CD4-positive, alpha-beta T cell (primary cell): ENCODE measurements at places on chromosomes 5 and 9. TPM values are rescaled to one million over a fixed set of nuclear protein-coding genes. Genes with fewer than 3 reads are reported as not detected.

DNA sequence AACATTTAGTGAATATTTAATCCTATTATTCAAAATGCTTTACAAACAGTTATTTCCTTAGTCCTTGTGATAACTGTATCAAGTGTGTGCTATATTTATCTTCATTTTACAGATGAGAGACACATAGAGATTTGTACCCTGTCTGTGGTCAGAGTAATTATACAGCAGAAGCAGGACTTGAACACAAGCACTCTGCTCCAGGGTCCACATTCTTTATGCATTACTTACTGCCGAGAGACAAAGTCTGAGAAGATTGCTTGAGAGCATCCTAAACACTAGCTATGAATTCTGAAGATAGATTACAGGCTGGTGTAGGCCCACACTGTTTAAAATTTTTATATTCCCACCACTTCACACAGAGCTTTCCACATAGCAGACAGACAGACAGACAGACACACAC is 926.1 kb upstream of the DMAC1 start:
- H3K4me1 ChIP-seq = no peaks in the 10 kb centered on the region
- no peaks in the 10 kb centered on the region for H3K27me3 ChIP-seq
- DNase-seq = no peak
- no peak overlapping the region for H3K4me3 ChIP-seq
- H3K36me3 ChIP-seq = no peaks in the 10 kb centered on the region

GRCh38 chr5:95617057-95617456 is 2.8 kb upstream of the GPR150 start:
- H3K36me3 ChIP-seq = no peaks in the 10 kb centered on the region
- no peak overlapping the region for H3K27ac ChIP-seq
- no peak overlapping the region for H3K4me3 ChIP-seq
- DNase-seq = no peak
- peaks cover 26% of the 10 kb centered on the region for H3K4me1 ChIP-seq

DNA sequence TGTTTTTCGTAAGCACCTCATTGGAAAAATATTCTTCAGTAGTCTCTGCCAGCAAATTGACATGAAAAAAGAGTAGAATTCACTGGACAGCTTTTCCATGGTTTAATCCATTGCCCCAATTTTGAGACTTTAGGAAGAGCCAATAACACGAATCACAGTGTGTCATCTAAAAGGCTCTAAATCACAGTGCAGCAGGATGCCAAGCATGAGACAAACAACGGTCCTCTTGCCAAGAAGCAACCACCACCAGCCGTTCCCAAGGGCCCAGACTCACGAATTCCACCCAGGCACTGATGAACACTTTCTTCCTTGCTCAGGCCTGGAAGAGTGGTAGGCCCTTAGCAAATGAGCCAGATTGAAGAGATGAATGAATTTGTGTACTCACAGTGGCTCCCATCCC is 18.3 kb upstream of the IRX4 start:
- H3K27ac ChIP-seq = no peak overlapping the region
- peaks cover 13% of the 10 kb centered on the region for H3K27me3 ChIP-seq
- DNase-seq = no peak
- no peak overlapping the region for H3K4me3 ChIP-seq

DNA sequence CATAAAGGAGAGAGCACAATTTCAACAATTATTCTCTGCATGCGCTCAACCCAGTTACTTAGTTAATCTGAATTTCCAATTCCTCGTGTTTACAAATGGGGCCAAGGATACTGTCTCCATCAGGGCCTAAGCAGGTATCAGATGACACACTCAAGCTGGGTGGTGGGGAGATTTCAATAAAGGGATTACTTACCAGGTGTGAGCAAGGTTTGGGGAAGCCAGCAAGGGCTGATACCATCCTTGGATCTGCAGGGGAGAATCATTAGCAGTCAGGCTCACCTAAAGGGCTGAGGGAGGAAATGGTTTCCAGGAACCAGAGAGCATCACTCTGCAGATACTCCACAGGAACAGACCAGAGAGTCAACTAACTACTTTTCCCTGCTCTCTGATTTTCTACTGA is 487.1 kb downstream of the NTRK2 start:
- no peak overlapping the region for H3K4me3 ChIP-seq
- H3K4me1 ChIP-seq = no peaks in the 10 kb centered on the region
- no peak overlapping the region for H3K27ac ChIP-seq
- no peaks in the 10 kb centered on the region for H3K36me3 ChIP-seq
- DNase-seq = no peak

GRCh38 chr9:82791692-82792091 is 271.2 kb downstream of the RASEF start:
- no peak overlapping the region for H3K27ac ChIP-seq
- no peak overlapping the region for H3K4me3 ChIP-seq
- no peak for DNase-seq
- H3K4me1 ChIP-seq = no peaks in the 10 kb centered on the region

DNA sequence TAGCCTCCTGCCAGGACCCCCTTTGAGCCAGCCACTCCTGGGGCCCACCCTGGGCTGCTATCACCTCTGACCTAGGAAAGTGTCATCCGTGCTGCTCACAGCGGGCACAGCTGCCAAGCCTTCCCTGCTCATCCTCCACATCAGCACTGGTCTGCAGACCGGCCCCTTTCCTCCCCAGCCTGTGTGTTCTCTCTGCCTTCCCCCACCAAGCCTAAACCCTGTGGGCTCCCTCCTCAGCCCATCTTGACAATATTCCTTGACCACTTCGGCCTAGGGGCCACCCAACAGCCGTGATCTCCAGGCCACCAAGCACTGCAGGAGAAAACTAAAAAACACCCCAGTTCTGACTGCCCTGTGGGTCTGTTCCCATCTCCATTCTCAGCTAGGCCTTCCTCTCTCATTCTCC is 135.1 kb downstream of the DAB2IP start:
- no peaks in the 10 kb centered on the region for H3K36me3 ChIP-seq
- H3K4me3 ChIP-seq = no peak overlapping the region
- H3K27ac ChIP-seq = no peak overlapping the region
- no peaks in the 10 kb centered on the region for H3K27me3 ChIP-seq
- no peak for DNase-seq

WDR38 gene
- not detected for total RNA-seq

ZBED3 gene
- 3.7 TPM for total RNA-seq
